ENCODE measurements at places on chromosomes 6 and 20.

DNA sequence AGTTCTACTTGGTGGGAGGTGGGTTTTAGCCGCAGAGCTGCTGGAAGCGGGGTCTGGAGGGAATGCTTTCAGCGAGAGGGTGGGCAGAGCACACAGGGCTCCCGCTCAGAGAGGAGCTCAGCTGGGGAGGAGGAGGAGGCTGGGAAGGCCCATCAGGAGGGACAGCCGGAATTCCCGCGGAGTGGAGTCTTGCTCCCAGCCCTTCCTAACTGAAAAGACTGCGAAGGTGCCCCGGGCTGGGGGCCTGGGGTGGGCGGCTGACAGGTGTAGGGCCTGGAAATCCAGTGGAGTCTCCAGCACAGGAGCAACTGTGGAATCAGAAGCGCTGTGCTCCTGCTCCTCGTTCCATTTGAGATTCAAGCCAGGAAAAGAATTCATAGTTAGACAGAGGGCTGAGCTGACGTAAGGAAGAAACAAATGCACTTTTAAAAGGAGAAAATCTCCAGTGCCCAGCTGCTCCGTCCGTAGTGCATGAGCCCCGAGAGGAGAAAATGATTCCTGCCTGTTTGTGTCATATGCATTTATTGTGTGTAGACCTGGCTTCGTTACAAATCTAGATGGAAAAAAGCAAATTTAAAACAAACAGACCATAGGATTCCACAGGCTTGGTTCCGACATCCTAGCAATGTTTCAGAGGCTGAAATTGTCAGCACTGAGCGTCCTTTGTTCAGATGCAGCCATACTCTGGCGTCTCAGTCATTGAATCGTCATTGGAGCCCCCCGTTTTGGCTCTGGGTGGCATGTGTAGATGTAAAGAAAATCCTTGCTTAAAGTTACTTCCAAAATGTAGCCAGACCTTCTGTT, 197.7 kb downstream of the SMOC2 start:
- DNase-seq = no peak

DNA sequence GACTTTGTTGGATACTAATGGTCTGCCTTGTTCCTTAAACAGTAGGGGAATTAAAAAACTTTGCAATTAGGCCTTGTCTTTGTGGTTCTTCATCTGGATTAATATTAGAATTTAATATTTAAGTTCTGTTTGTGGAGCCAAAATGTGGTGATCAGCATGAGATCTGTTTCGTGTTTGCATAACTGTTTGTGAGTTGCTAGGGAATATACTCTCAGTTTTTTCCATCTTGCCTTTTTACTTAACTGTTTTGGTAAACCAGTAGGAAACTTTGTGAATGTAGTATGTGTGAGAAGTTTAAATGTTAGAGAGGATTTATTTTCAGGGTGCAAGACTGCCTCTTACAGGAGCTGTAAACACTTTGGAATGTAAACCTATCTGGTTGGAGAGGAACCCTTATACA, 35.6 kb downstream of the LRRC1 start:
- DNase-seq = no peak

DNA sequence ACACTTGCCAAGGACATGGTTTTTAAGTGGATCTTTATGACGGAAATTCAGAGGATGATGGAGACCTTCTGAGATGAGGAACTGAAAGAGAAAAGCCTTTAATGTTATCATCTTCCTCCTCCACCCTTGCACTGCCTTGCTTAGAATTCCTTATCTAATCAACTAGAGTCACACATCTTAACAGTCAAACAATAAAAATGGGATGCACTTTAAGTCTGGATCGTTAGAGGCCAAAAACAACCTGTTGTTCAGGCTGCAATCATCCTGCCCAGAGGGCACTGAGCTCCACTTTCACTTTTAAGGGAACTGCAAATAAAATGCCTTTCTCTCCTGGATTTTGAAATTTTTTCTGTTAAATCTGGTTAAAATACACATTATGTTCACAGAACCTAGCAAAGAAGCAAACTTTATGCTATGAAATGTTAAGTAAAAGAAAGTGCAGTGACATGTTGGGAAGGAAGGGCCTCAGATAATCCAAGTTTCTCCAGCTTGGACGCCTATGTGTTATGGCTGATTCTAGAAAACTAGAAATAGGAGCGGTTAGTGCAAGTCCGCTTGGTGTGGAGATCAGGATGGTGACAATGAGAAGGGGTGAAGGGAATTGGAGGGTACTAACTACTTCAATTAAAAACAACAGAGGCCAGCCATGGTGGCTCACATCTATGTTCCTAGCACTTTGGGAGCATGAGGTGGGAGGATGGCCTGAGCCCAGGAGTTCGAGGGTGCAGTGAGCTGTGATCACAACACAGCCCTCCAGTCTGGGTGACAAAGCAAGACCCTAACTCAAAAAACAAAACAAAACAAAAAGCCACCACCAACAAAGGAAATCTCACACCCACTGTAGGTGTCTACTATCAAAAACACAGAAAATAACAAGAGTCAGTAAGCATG, 66.4 kb upstream of the KIF13A start:
- DNase-seq = no peak

DNA sequence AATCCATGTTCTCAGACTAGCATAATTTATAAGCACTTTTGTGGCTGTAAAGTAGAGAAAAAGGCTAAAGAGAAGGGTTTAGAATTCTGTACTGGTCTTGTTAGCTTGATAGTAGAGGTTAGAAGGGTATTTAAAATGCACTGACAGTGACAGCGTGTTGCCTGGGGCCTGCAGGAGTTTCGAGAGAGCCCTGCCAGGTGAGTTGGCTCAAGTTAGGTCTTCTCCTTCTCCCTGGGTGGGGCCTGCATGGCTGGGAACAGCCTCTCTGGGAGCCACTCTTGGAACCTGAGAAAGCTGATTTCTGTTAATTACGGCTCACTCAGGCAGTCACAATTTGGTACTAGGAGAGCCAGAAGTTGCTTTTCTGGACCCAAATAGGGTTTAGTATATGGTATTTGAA, 103.7 kb downstream of the ARID1B start:
- DNase-seq = no peak

DNA sequence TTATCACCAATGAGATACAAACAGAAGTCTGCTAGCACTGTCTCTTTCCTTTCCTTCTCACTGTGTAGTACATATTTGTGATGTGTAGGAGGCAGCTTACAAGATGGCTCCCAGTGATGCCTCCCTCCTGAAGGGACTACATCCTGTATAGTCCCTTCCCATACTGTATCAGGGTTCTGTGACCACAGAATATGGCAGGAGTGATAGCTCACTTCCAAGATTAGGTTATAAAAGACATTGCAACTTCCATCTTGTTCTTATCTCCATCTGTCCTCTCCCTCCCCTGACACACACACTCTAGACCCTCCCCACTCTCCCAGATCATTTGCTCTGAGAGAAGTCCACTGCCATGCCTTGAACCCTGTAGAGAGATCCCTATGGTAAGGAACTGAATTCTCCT, 38.0 kb downstream of the SESN1 start:
- DNase-seq = no peak

DNA sequence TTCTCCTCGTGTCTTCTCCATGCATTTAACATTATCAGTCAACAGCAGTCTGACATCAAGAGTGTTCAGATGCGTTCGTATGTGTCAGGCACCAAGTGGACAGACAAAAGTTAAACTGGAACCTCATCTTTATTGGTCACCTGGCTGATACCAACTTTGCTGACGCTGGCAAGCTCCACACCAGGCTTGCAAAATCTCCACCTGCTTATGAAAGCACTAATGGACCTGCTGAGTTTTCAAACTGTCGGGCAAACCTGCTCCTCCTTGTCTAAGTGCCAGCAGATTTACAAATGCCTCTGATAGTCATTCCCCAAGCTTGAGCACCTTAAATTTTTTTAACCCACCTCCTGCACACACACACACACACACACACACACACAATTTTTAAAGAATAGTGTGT, 27.9 kb upstream of the DSP start:
- no peak for DNase-seq

GRCh38 chr6:53532942-53533341, 12.0 kb downstream of the GCLC start:
- DNase-seq = no peak

Data from activated CD8-positive, alpha-beta memory T cell treated with anti-CD3 and anti-CD28 coated beads, Interleukin-2, amount 50 U/mL, for 4 hours (primary cell).